HFFc6 (cell line): ENCODE measurements at places on chromosomes 2 and 18. TPM values are rescaled to one million over a fixed set of nuclear protein-coding genes. Genes with fewer than 3 reads are reported as not detected.

The TRIM43 gene
- total RNA-seq = not detected in 3 replicates

The STEAP3 gene
- total RNA-seq = 21.2 to 32.1 TPM (median 21.8 TPM) in 3 replicates

The RND3 gene
- 399 to 528 TPM (median 495 TPM) in 3 replicates for total RNA-seq

The STK39 gene
- total RNA-seq = 27.6 to 36.4 TPM (median 30.8 TPM) in 3 replicates

The UGT1A3 gene
- not detected in 3 replicates for total RNA-seq

The ITPRIPL1 gene
- total RNA-seq = 0.55 to 1.00 TPM (median 0.90 TPM) in 3 replicates

The NDUFAF7 gene
- total RNA-seq = 9.9 to 11.1 TPM (median 10.2 TPM) in 3 replicates

The CHRND gene
- total RNA-seq = not detected in 3 replicates

The DSEL gene
- 72.3 to 77.7 TPM (median 76.7 TPM) in 3 replicates for total RNA-seq

The GAD1 gene
- total RNA-seq = 0.28 TPM in 1 of 3 replicates, not detected in the others

The BOLL gene
- not detected in 3 replicates for total RNA-seq

The FHOD3 gene
- total RNA-seq = 32.8 to 61.6 TPM (median 43.1 TPM) in 3 replicates

The RAX gene
- total RNA-seq = not detected in 3 replicates

The STRADB gene
- total RNA-seq = 40.3 to 42.7 TPM (median 40.8 TPM) in 3 replicates

The SCN3A gene
- total RNA-seq = 0.03 to 2.2 TPM (median 0.21 TPM) in 3 replicates

The RAMP1 gene
- total RNA-seq = 0.48 and 1.6 TPM in 2 replicates
